ENCODE measurements at places on chromosomes 5 and 9.
A peak's percentile ranks its signal among the peaks of the same experiment; 100 is the strongest.

GRCh38 chr9:91187311-91187964 lies 174.3 kb downstream of the AUH start:
- DNase-seq, result no peak

GRCh38 chr9:91392435-91392834 lies 30.7 kb upstream of the AUH start:
- no peak for DNase-seq

DNA sequence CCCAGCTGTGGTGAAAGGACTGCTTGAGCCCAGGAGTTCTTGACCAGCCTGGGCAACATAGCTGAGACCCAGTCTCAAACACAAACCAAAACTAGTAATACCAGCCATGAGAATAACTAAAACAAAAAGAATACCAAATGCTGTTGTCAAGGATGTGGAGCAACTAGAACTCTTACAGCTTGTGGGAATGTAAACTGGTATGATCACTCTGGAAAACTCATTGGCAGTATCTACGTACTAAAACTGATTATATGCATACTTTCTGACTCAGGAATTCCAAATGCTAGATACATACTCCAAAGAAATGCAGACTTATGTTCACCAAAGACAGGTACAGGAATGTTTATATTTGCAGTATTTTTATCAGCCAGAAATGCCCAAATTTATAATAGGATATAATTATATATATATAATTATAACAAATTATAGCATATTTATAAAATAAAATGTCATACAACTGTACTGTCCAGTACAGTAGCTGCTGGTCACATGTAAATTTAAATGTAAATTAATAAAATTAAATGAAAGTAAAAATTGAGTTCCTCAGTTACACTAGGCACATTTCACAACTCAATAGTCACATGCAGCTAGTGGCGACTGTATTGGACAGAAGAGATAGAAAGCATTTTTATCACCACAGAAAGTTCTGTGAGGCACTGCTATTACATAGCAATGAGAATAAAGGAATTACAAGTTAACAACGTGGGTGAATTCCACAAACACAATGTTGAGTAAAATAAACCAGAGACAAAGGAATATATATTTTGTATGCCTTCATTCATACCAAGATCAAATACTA lies 118.5 kb downstream of the GNAQ start:
- DNase-seq, result no peak

DNA sequence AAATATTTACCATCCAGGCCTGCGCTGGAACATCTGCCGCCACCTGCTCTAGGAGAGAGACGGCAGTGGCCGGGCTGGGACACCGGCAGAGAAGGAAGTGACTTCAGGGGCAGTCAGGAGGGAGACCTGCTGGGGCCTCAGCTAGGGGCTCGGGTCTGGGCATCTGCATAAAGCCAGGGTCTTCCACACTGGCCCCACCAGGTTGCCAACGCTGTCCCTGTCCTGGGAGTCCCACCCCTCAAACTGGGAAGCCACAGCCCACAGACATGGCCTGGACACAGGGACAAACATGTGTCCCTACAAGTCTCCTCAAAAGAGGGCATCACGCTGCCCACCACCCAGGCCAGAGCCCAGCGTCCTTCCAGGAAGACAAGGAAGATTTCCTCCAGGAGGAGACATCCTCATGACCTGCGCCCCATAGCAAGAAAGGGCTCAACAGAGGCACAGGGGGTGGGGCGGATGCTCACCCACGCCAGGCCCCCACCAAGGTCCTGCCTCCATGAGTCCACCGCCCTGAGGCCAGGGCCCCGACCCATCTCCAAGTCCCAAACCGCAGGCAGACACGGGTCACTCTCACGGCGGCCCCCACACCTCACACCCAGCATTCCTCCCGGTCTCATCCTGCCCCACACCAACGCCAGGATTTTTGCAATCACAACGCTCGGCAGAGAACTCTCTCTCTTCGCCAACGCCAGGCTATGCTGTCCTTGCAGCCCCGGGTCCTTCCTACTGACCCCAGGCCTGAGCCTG lies 9.0 kb downstream of the VAV2 start:
- DNase-seq, result no peak

DNA sequence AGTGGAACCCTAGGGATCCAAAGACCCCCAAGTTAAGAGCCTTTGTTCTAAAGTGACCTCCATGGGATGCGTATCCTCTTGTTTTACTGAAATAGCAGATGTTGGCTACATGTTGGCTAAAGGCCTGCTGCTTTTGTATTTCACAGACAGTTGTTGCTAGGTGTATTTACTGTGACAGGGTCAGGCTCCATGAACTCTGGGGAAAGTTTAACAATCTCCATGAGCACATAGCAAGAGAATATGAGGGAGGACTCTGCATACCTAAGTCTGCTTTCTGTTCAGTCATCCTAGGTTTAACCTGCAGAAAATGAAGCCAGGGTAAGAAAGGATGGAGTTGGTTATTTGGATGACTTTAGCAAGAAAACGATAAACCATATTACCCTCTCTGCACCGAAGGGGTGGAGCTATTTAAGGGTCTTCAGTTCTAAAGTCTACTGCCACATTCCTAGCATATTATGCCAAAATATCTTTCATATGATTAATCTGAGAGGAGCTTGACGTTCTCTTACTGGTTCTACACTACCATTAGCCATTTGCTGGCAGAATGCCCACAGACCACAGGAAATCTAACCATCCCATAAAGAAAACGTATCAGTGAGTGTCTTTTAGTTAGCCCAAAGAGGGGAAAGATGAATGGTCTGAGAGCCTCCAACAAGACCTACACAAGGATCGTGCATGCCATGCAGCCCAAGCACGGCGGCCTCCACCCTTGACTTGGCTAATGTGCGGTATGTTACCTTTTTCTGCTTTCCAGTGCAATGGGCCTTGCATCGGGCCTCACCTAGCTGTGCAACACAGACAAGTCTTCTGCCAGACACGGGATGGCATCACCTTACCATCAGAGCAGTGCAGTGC lies 127.8 kb downstream of the SAXO1 start:
- DNase-seq, result no peak

- no peak for DNase-seq
Observed at GRCh38 chr9:19620326-19620725, 168.5 kb downstream of the SLC24A2 start.

- DNase-seq, result no peak
Observed at GRCh38 chr5:8238080-8238479, 369.1 kb downstream of the MTRR start.

GRCh38 chr5:14675865-14676300 lies 11.4 kb downstream of the OTULIN start:
- peak; percentile 40 for DNase-seq

- no peak for DNase-seq
Observed at GRCh38 chr9:77738932-77739331, 90.8 kb upstream of the GNA14 start.

- no peak for DNase-seq
Observed at GRCh38 chr9:92291577-92291976, 1.9 kb downstream of the IARS1 start.

DNA sequence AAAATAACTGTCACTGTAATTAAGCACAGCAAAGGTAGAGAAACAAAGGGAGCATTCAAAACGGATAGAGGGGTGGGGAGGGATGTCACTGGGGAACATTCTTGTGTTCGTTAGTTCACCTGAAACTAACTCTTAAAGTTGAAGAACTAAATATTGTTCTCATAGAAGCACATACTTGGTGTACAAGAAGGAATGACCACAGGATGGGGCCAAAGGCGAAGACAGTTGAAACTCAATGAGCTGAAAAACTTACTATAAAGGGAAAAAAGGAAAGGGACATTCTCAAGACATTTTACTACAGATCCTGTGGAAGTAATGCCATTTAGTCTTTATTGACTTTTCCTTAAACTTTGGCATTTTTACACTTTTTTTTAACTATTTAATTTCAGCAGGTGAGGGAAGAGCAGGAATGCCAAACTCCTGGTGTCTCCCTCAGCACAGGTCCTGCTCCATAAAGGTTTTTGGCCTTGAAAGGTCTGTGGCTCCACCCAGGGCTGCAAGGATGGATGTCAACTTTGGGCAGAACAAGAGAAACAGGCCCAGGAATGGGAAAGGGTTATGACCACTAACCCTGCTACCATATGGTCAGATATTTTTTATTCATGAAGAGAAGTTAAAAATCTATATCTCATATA lies 197.6 kb upstream of the RASA1 start:
- no peak for DNase-seq

- DNase-seq, result no peak
Observed at GRCh38 chr5:77033338-77033737, 3.1 kb downstream of the AGGF1 start.

- DNase-seq, result no peak
Observed at GRCh38 chr9:127457191-127457878, 6.0 kb downstream of the LRSAM1 start.

DNA sequence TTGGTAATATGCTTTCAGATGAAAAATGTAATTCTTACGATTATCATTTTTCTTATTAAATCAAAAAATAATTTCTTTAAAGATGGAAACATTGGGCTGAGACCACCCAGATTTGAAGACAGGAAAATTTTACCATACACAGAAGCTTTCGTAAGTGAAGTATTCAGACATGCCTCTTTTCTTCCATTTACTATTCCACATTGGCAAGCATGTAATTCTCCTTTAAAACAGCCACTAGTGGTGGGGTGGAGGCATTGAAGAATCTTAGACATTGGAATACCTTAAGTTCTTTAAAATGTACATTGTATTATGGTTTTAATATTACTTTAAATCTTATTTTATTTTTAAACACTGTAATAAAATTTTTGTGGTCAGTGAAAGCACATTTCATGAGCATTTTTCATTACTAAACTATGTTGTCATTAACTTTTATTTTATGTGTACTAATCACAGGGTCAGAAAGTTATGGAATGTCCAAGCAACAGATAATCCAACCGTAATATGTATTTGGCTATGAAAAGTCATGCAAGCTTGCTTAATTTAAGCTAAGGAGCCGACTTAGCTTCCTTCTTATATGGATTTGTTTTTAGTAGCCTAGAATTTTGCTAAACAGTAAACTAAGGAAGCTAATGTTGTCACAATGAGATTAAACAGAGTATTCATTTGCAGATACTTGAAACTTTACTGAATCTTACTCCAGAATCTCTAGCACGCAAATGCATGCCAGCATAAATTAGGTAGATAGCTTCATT lies 97.4 kb upstream of the ALDH1A1 start:
- DNase-seq, result no peak

- DNase-seq, result no peak
Observed at GRCh38 chr9:120694559-120694958, 19.7 kb downstream of the MEGF9 start.

- DNase-seq, result no peak
Observed at GRCh38 chr9:18067548-18068120, 406.3 kb upstream of the ADAMTSL1 start.

DNA sequence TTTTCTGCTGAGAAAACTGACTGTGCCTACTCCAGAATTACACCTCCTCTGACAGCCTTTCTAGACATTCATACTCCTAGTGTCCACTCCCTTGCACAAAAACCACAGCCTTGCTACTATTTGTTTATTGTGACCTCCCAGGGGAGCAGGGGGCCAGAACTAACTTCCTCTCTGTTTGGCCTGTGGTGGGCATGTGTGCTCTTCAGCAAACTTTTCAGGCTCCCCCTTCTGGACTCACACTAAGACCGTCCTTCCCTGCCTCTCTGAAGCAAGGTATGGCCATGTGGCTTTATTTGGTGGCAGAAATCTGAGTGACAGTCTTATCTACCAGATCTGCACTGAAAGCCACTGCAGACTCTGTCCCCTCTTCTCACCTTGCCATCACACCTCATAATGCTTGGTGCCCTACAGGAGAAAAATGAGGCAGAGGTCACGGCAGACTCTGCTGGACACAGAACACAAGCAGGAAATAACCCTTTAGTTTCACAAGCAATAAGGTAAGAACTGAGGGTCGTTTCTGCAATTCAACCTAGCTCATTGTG lies 28.2 kb downstream of the LIFR start:
- no peak for DNase-seq

DNA sequence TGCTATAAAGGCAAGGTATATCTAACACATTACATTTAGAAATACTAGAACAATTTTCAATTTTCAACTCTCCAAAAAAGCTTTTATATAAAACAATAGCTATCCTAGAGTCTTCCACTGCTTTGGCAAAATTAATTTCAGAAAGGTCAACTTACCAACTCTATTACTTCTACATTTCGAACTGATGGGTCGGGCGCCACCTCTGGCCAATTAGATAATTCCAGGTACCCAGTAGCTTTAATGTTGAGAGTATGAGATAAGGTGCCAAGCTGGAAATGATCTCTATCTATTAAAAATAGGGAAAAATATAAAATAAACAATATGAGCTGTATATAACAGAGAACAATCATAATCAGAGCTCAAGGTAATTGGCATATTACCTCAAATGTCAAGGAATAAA lies 166.6 kb downstream of the AP3B1 start:
- DNase-seq, result no peak

GRCh38 chr9:76562511-76562911 lies 103.5 kb downstream of the GCNT1 start:
- no peak for DNase-seq

- DNase-seq, result no peak
Observed at GRCh38 chr5:77957931-77958521, 181.9 kb upstream of the TBCA start.

DNA sequence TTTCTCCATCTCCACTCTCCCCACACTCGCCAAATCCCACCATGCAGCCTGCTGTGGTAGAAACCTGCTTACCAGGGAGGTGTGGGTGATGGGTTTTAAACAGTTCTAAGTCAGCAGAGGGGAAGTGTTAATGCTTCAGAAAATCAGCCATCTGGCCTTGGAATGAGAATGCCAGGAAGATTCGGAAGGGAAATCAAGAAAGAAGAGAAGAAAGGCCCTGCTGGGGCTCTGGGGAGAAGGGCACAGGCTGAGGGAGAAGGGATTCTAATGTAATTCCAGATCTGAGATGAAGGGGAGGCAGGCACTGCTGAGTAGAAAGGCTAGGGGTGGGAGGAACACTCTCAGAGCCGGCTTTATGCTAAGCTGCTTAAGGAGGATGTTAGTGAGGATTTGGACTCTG lies 434.7 kb upstream of the DMAC1 start:
- DNase-seq, result no peak

DNA sequence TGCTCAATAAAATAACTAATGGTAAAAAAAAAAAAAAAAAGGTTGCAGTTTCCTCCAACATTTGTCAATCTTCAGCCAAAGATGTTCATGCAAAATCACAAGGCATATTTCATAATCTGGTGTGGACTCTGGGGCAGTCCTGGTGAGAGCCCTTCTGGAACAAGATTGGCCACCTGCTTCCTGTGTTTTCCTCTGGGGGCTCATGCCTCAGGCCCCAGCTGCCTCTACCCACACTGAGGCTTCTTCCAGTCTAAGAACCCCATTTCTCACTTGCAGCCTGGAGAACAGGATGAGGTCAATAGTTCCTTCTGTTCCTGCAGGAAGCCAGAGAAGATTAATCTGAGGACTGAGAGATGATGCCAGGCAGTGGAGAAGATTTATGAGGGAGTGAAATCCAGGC lies 492.6 kb upstream of the BRINP1 start:
- no peak for DNase-seq

All from immature natural killer cell (primary cell).